Esophagus muscularis mucosa (tissue), 4 donors: ENCODE measurements at places on chromosomes 12 and 14. TPM values are rescaled to one million over a fixed set of nuclear protein-coding genes. Genes with fewer than 3 reads are reported as not detected.

DNA sequence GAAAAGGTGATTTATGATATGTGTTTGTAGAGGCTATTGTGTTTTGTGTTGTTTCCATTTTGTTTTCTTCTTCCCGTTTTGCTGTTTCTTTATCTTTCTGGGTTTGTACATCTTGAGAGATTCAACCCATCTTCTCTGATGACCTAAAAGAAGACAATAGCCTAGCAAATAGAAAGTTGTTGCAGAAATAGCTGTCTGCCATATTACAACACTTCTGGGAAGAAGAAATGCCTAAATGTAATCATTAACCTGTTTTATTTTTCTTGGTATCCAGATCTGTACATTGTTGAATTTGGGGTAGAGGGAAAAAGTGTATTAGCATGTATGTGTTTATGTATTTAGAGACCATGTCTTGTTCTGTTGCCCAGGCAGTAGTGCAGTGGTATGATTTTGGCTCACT lies 50.3 kb downstream of the SPATS2 start:
- no peaks in the 10 kb centered on the region for H3K4me1 ChIP-seq
- no peaks in the 10 kb centered on the region for H3K36me3 ChIP-seq
- no peak overlapping the region for H3K4me3 ChIP-seq
- no peaks in the 10 kb centered on the region for H3K27me3 ChIP-seq

The PRICKLE1 gene
- total RNA-seq = 36.9 TPM

DNA sequence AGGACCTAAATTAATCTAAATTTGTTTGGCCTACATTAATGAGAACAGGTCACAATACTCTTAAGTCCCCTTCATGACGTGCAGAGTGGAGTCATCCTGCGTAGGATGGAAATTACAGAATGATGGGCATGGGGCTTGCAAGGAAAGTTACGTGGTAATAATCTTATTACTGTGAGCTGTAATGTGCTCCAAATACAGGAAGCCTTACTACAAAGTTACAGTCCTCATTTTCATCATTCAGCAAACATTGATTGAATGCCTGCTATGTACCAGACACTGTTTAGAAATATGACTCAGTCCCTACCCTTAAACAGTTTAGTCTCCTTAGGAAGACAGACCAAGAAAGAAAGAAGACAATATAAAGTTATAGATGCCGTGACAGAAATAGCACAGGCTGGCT lies 9.4 kb downstream of the HIGD1C start:
- H3K36me3 ChIP-seq = no peaks in the 10 kb centered on the region
- H3K27ac ChIP-seq = no peak overlapping the region
- no peaks in the 10 kb centered on the region for H3K4me1 ChIP-seq
- no peak overlapping the region for H3K4me3 ChIP-seq

- H3K27me3 ChIP-seq = no peaks in the 10 kb centered on the region
- no peak overlapping the region for H3K27ac ChIP-seq
- peaks cover 2% of the 10 kb centered on the region for H3K4me1 ChIP-seq
- peaks cover 89% of the 10 kb centered on the region for H3K36me3 ChIP-seq
These were observed 14.2 kb upstream of the TEX22 start for GRCh38 chr14:105384041-105384557.

The ARPC3 gene
- 256 TPM for total RNA-seq

DNA sequence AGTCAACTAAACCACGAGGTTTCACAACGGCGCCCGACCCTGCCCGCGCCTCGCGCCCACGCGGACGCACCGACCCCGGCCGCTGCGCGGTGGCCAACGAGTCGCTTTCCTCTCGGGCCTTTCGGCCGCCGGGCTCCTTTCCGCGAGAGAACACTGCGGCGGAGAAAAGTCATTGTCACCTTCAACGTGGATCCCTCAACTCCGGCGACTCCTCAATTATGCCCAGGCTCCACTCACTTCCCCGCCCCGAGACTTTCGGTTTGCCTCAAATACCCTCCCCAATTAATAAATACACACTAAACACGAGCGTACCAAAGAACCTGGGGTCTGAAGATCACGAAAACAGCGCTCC lies 450 bp downstream of the SINHCAF start:
- H3K27ac ChIP-seq = peak overlapping the region; percentile 89
- H3K36me3 ChIP-seq = no peaks in the 10 kb centered on the region
- peaks cover 28% of the 10 kb centered on the region for H3K4me1 ChIP-seq
- DNase-seq = no peak
- H3K27me3 ChIP-seq = no peaks in the 10 kb centered on the region

The LRIG3 gene
- 53.1 TPM for total RNA-seq
